ENCODE measurements at places on chromosomes 7 and 10.
A peak's percentile ranks its signal among the peaks of the same experiment; 100 is the strongest.

- DNase-seq = no peak
Observed at GRCh38 chr7:101200862-101201599, at the start of gene MOGAT3. MOGAT3 (minus strand) TSS chr7:101201036; CDS start chr7:101200854, 182 bp downstream.

DNA sequence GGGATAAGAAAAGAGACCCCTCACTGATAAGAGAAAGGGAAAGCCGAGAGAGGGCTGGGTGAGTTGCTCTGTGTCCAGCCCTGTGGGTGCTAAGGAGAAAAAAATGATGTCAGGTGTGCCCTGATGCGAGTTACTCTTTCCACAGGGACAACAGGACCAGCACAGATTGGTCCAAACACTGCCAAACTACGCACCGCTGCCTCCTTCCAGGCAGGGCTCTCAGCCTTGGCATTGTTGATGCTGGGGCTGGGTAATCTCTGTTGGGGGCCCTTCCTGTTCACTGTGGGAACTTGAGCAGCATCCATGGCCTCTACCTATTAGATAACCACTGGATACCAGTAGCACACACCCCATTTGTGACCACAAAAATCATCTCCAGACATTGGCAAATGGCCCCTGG lies 10.3 kb upstream of the ATP6V0E2 start:
- no peak for DNase-seq

DNA sequence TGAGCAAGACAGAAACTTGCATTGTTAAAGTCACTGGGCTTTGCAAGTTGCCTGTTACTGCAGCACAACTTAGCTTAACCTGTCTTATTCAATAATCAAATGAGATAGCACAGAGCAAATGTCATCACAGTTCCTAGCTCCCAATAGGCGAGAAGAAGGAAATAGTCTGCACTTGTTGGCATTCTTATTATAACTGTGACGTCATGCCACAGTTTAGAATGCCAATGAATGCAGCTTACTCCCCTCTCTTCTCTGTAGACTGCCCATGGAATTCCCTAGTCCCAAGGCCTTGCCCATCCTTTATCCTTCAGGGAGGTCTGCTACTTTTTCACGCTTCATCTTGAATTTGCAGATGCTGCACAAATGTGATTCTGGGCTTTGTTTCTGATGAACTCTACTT lies 1094.9 kb upstream of the AUTS2 start:
- no peak for DNase-seq

DNA sequence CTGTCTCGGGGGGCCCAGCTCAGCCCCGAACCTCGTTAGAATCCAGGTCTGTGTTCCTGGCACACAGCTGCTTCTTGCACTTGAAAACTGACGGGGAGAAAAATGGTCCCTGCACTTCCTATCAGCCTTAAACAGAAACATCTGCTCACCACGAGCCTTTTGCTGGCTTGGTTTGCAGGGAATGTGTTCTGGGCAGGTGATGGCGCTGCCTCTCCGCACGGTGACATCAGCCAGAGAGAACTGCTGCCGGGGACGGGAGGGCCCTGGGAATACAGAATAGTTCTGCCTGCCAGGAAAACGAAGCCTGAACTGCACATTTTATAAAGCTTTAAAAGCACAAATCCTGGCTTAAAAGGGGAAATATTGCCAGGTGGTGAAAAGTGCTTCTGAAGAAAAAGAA lies 622.5 kb downstream of the TYW1 start:
- DNase-seq = no peak

GRCh38 chr10:6407034-6407721 lies 172.9 kb downstream of the PRKCQ start:
- DNase-seq = no peak

DNA sequence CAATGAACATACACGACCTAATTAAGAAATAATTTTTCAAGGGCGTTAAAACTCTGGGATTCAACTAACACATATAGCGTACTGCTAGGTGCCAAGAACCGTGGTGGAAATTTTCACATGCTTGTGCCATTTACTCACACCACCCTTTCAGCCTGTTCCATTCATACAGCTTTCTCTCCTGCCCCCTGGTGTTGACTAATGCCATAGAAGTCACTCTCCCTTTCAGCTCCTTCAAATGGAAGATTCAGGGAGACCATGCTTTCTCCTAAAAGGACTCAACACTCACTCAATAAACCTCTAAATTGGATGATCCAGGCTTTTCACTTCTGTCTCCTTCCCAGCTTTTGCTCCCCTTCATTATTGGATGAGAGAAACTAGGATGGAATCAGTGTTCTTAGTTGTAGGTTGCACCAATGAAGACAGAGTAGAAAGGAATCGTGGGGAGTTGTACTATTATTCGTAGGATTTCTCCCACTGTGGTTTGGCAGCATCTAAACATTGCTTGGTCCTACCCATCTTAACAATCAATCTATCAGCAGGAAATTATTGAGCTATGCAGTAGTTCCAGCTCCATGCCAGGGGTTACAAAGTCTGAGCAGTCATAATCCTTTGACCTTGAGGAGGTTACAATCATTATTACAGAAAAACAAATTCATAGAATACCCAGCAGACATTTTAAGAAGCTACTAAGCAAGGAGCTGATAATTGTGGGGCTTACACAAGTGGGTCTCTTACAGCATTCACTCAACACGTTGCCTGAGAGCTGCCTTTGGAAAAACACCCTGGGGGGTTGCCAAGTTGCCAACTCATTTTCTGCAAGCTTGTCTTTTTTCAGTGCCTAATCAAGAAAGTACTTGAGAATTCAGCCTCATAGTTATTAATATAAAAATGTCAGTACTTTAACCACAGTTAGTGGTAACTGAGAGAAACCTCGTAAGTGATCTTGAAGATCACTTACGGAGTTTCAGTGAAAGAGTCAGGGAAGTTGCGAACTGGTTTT lies 2.8 kb upstream of the PPP1R3C start:
- DNase-seq = no peak

- no peak for DNase-seq
Observed at GRCh38 chr7:51354897-51355296, 38.3 kb upstream of the COBL start.

GRCh38 chr7:17963281-17963680 lies 23.0 kb upstream of the SNX13 start:
- no peak for DNase-seq

GRCh38 chr10:78700413-78700812 lies 368.4 kb upstream of the ZMIZ1 start:
- peak; percentile 30 for DNase-seq

- peak; percentile 34 for DNase-seq
Observed at GRCh38 chr7:71015252-71015900, 116.6 kb upstream of the GALNT17 start.

GRCh38 chr10:79100771-79101170 lies 32.0 kb downstream of the ZMIZ1 start:
- DNase-seq = no peak

GRCh38 chr10:4698075-4698474 lies 127.9 kb upstream of the AKR1E2 start:
- DNase-seq = no peak

DNA sequence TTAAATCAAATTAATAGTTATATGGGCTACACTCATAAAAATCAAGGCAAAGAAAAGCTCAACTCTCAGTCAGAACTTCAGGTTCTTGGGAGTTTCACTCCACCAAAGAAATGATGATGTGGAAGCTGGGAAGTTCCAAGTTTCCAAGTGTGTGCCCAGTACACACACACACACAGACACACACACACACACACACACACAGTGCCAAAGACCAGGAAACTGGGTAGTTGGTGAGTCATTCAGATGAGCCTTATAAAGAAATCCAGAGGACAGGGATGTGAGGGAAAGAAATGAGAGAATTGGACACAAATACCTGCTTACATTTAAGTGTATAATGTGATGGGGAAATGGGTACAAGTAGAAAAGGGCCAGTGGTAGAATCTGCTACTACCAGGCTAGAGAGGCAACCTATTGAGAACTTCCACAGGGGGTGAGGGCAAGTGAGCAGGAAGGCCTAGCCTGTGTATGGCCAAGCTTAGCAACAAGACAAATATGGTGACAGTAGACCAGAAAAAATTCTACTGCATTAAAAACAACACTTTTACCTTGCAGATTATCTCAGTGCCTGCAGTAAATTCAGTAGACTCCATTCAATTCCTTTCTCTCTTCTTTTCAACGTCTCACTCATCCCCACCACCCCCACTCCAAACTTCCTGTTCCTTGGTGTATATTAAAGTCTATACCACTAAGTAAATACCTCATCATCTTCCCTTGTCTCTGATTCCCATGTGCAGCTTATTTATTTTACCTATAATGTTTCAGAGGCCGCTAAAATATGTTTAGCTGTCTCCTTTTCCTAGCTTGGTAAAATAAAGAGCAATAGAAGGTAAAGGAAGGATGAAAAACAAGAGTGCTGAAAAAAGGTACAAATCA lies 95.0 kb downstream of the CABCOCO1 start:
- no peak for DNase-seq

DNA sequence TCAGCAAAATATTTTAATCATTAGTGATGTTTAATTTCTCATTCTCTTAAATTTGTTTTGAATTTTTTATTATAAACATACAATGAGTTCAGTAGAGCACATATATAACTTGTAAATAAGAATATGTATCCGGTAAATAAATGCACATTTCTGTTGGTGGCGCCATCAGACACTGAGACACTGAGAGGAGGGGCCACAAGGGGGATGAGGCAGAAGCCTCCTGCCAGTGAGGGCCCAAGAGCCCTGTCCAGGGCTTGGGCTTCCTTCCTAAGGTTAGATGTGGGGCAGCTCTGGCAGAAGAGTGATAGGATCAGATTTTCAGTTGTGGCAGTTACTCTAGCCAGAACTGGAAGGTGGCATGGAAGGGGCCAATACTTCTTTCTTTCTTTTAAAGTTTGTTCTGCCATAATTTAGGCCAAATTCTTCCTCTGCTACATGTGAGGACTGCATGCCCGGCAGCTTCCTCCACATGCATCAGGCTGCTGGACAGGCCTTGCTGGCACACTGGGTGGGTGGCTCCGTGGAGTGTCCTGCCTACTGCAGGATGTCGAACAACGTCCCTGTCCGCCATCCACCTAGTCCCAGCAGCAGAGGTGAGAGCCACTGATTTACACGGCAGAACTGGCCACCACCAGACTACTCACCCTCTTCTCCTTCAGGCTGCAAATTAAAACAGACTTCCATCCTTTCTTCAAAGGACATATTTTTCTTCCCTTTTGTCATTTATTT lies 13.2 kb downstream of the PTPRN2 start:
- no peak for DNase-seq

DNA sequence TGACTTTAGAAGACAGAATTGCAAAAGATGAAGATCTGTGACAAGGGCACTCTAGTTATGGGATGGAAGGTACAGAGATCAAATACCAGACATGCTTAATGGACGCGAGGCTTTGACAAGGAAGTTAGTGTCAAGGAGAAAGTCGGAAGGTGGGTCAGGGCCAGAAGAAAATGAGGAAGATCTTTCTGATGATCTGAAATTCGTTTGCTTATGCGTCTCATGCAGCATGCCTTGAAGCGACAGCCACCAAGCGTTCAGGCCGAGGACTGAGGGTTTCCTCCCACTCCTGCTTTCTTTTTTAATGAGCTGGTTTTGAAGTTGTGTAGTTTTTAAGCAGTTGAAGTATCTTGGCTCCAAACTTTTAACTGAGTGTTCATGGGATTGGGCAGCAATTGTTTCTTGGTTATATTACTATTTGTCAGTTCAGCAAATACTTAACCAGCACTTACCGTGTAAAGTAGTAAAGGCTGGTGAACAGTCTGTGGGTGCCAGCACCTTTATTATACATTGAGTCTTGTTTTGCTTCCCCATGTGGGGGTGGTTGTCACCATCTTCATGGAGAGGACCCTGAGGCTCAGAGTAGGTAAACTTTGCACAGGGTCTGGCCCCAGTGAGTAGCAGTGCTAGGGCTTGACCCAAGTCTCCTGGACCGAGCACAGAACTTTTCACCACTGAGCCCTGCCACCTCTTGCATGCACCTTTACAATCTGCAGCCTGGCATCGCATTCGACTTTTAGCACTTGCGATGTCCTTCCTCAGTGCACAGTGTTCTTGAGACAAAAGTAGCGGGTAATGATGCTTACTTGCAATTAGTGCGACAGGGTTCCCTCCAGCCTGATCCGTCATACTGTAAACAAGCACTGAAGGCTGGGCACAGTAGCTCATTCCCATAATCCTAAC lies 14.3 kb upstream of the BHLHA15 start:
- no peak for DNase-seq

DNA sequence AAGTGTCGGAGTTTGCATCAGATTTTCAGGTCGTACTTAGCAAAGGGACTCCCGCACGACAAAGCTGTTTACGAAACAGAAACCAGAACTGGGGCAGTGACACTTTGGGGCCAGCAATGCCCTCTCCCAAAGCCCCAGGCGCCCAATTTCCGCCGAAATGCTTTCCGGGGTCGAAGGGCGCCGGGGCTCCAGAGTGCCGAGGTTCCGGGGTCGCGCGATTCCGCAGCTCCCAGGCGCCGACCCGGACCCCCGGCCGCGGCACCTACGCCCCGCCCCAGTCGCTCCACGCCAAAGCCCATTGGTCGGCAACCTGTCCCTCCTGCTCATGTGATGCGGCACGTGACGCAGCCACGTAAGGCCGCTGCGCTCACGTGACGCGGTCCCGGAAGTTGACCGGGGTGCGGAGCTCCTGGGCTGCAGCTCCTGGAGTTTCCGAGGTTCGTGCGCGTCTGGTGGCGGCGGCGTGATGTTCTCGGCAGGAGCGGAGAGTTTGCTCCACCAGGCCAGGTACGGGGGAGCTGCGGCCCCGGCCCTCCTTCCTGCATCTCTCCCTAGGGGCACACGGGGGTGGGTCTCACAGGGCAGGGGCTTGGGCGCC lies at the start of gene AP5Z1:
Gene AP5Z1 (plus strand): TSS at position 374 of the 598 bp plus-strand sequence. CDS start 93 bp downstream, at position 467.
- peak; percentile 98 for DNase-seq

- no peak for DNase-seq
Observed at GRCh38 chr10:86979296-86979818, 11.1 kb downstream of the ADIRF start.

DNA sequence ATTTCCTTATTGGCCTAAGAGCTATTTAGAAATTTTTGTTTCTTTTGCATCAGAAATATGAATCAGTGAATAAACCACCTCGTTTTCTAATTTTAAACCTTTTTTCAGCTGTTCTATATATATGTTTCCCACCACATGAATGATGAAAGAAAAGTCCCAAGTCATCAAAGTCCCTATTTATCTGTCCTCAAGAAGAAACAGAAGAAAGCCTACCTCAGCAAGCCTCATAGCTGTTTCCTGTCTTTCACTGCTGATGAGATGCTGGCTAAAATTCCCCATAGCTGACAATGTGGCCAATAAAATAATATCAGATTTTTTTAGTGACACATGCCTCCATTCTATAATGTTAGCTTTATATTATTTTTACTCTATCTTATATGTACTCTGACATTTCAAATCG lies 54.2 kb downstream of the SEC61G start:
- no peak for DNase-seq

DNA sequence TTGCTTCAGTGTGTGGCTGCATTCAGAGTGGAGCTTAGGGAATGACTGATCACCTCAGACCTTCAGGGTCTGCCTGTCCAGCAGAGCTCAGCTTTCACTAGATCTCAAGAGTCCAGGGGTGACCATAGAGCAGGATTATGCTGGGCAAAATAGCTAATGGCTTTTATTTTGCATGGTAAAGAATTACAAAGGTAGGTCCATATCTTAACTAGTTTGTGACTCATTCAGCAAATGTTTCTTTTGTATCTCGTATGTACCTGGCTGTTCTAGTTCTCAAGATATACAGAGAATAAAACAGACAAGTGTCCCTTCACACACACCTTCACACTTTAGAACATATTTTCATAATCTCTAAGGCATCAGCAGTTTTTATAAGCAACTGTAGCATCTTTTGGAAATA lies 180.5 kb downstream of the DYNC1I1 start:
- DNase-seq = no peak

- no peak for DNase-seq
Observed at GRCh38 chr7:102319671-102320070, 33.0 kb downstream of the SH2B2 start.

GRCh38 chr10:30866896-30867295 lies 164.8 kb downstream of the ZNF438 start:
- no peak for DNase-seq

GRCh38 chr10:63421591-63421990 lies 44.2 kb downstream of the JMJD1C start:
- no peak for DNase-seq
